ENCODE measurements at places on chromosomes 6 and 20.

GRCh38 chr20:32132911-32133549 lies 23.5 kb downstream of the TM9SF4 start:
- DNase-seq, result no peak

GRCh38 chr6:144718431-144718830 lies 433.3 kb downstream of the UTRN start:
- DNase-seq, result no peak

DNA sequence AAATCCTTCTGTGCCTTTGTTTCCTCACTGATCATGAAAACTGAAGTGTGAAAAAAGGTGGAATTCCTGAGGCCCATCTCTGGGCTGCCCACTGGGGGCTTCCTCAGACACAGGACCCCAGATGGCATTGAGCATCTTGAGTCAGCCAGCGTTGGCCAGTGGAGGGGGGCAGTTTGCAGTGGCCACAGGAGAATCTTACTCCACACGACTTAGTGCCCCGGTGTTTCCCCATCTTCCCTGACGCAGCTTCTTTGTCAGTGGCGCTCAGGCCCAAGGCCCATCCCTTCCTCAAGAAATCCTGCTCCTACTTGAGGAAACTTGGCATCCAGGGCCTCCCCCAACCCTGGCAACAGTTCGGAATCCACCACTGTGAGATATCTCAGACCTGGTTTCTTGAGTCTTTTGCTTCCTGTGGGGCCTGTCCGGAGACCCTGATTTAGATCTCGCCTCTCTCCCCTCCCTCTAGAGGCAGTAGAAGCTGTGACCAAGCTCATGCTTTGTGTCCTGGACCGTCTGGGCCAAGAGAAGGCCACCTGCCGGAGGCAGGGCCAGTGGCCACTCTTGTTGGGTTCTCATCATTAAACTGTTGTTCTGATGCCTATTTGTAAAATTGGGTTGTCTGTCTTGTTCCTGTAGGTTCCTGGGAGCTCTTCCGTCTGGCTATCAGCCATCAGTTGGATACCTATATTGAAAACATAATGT lies 20.2 kb upstream of the DLGAP4 start:
- no peak for DNase-seq

GRCh38 chr6:118313762-118314161 lies 234.3 kb upstream of the PLN start:
- no peak for DNase-seq

- peak; percentile 12 for DNase-seq
Measured at GRCh38 chr6:57421503-57421902, 104.1 kb downstream of the PRIM2 start.

DNA sequence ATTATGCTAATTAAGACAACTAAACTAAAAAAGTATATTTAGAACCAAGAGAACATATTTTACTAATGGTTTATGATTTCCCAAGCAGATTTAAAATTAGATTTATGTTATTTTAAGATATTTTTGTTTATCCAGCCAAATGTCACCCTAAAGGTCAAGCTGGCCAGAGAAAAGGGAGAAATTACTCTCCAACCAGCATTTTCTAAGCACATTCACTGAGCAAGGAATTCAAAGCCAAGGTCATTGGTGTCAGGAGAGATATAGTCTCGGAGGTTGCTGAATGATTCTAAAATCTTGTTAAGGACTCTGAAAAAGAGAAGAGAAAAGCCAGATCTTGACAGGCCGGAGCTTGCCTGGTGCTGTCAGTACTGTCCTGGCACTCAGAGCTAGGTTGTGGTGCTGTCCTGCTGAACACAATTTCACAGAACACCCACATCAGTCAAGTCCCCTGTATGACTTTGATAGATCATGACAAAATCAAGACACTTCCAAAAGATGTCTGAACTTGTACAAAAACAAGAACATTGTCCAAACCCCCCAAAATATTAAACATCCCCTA lies 222.3 kb upstream of the SMLR1 start:
- DNase-seq, result no peak

GRCh38 chr6:39929733-39930461 lies 4.4 kb downstream of the MOCS1 start:
- no peak for DNase-seq

GRCh38 chr6:138554146-138554545 lies 54.9 kb upstream of the NHSL1 start:
- no peak for DNase-seq

DNA sequence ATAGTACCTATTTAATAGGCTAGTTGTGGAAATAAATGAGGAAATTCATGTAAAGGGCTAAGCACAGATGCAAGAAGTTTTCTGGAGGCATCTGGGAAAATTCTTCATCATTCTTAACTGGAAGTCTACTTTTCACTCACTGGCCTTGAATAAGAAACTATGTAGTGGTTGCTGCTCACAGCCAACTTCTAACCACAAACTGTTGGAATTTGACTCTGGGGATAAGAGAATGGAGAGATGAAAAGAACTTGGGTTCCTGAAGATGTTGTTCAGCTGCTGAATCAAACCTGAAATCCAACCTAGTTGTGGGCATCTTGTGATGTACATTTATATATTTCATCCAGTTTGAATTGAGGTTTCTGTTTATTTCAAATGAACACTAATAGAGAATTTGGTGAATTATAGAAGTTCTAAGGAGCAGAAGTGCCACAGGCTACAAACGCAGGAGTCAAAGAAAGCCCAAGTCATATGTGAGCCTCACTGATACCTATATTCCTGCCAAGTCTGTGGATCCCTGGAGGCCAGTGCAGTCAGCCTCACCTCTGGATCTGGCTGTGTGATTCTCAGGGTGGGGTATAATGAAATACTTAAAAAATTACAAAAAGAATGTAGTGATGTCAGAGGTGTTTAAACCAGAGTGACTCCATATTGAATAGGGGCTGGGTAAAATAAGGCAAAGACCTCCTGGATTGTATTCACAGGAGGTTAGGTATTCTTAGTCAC lies 18.7 kb upstream of the MEI4 start:
- DNase-seq, result no peak

DNA sequence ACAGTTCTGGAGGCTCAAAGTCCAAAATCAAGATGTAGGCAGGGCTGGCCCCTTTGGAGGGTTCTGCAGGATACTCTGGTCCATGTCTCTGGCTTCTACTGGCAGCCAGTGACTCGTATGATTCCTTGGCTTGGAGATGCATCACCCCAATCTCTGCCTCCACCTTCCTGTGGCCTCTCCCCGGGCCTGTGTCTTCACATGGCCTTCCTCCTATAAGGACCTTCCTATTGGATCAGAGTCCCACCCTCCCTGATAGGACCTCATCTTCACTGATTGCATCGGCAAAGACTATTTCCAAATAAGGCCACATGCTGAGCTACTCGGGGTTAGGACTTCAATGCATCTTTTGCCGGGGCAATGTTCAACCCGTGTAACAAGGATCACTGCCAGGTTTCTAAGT lies 509.0 kb downstream of the CD83 start:
- DNase-seq, result no peak

DNA sequence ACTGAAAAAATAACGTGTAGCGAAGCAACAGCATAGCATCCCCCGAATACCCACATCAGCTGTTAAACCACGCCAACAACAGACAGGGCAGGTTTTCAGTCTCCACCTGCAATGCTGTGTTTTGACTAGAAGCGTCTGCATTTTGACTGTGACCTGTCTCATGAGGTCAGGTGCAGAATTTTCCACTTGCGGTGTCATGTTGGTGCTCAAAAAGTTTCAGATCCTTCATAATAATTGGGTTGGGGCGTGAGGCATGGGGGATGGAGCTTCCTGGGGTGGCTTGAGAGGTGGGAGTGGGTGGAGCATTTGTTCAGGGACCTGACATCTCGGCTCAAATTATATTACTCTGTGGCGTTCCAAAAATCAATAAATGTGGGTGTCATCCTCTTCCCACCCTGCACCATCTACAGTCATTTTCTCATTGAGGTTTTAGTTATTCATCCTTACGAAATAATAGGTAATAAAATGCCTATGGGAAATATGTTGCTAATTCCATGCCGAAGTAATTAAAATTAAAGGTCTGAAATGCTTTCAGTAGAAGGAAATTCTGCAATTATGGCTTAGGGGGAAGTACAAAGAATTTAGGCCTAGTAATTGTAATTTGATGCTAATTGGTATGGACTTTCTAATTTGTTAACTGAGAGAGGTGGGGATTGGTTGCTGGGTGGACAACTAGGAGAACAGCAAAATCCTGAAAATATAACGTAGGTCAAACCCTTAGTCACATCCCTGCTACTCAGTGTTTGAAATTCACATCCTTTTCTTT lies 81.0 kb downstream of the TIAM2 start:
- DNase-seq, result no peak

DNA sequence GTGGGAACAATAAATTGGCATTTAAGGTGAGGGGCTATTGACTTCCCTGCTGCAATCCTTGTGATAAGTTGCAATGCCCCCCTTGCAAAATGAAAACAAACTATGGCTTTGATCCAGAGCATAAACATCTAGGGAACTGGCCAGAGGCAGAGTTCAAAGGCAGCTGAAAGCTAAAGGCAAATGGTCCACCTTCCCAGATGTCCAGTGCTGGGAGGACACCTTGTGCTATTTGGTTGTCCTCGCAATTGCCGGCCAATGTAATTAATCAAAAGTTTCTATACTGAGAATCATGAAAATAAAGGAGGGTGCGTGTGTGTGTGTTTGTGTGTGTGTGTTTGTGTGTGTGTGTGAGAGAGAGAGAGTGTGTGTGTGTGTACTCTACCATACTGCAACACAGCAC lies 337.4 kb downstream of the CBLN4 start:
- no peak for DNase-seq

- DNase-seq, result no peak
Measured at GRCh38 chr6:139982195-139982594, 607.7 kb upstream of the CITED2 start.

- DNase-seq, result no peak
Measured at GRCh38 chr20:50093240-50093639, 19.7 kb downstream of the UBE2V1 start.

DNA sequence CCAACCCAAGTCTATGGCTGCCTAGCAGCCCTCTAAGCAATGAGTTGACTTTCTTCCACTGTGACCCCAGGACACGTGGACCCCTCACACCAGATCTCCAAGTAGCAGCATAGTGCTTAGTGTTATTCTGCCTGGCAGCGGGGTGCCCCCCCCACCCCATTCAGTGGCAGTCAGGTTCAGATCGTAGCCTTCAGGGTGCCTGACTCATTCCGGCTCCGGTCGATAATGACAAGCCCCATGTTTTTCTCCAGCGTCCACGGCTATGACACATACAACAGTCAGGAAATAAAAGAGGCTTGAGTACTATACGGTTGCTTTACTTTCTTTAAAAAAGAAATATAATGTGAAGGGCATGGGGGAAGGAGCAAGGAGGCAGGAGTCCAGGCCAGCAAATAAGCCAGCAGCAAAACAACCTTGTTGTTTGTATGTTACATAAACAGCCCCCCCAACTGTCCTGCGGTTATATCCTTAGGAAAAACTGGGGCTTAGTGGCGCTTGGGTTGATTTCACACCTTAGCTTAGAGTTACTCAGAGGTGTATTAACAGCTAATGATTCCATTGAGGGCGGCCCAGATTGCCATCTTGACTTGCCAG lies 23.1 kb downstream of the GNAS start:
- no peak for DNase-seq

DNA sequence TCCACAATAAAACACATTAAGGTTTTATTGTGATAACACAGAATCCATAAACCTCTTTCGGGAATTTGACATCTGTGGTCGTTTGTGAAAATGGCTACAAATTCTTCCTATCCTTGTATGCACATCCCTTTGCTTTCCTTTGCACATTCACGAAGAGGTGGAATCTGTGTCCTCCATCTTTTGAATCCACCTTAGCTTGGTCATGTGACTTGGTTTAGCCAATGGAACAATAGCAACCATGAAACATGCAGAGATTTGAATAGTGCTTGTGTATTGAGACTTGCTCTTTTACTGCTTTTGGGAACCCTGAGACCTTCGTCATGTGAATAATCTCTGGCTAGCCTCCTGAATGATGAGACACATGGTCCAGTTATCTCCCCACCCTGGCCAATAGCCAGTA lies 49.7 kb upstream of the NOP56 start:
- DNase-seq, result no peak

- peak; percentile 42 for DNase-seq
Measured at GRCh38 chr6:14450578-14450977, 333.0 kb downstream of the CD83 start.

DNA sequence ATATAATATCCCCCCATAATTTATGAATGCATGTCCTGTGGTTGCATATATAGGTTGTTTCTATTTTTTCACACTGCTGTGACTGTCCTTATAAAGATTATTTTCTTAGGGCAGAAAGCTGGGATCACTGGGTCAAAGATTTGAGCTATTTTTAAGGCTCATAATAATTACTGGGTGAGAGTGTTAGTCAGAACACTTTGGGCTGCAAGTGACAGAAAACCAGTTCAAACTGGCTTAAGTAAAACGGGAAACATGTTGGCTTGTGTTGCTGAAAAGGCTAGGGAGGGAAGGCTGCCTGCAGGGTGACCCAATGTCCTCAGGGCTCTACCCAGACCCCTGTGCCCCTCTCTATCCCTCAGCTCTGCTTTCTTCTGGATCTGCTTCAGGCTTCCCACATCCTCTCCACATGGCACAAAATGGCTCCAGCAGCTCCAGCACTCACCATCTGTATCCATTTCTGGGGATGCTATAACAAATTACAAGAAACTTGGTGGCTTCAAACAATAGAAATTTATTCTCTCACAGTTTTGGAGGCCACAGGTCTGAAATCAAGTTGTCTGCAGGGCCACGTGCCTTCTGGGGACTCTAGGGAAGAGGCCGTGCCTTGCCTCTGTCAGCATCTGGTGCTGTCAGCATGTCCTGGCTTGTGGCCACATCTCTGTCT lies 33.1 kb upstream of the MLN start:
- no peak for DNase-seq

DNA sequence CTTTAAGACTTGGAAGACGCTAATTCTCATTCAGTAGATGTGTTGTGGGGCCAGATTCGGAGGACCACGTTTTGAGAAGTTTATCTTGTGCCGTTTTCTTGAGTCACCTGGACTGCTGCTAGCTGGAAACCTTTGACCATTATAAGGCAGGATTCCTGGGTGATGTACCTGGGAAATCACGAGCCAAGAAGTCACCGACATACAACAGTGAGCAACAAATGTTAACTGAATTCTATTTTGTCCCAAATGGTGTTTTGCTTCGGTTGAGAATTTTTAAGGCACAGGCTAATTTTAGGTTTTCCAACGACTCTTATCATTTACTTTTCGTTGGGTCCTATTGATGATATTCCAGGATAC lies 93.4 kb upstream of the BTN3A2 start:
- no peak for DNase-seq

DNA sequence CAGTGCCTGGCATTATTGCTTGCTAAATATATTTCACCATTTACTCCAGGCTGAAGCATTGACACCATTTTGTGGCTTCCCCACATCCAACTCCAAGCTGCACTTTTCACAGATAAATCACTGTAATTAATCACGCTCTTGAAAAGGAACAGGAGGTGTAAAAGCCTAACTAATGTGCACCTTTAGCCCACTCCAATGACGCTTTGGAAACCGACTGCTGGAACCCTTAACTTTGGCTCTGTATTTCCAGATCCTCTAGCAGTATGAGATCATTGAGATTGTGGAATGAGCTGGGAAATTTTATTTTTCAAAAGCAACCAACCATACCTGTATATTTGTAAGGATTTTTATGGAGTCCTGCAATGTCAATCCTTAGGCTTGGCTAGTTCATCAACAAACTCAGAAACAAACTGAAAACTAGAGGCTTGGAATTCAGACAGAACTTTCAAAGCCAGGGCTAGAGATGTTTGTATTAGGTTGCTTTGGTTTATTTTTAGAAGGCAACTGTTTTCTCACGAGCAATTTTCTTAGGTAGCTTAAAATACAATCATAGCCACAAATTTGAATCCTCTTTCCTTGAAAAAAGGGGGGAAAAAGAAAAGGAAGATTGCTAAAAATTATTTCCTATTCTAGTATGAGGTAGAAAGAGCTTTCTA lies 52.8 kb upstream of the UTRN start:
- DNase-seq, result no peak
